ENCODE measurements at places on chromosomes 2 and 18. TPM values are rescaled to one million over a fixed set of nuclear protein-coding genes. Genes with fewer than 3 reads are reported as not detected.

Gene PAIP2B
- total RNA-seq = 3.4 TPM

Gene SGPP2
- 2.8 TPM for total RNA-seq

Gene VWA3B
- total RNA-seq = not detected

Gene TUBA3E
- total RNA-seq = not detected

Gene GALNT14
- total RNA-seq = 1.9 TPM

Gene BOLL
- not detected for total RNA-seq

Gene MTA3
- 35.9 TPM for total RNA-seq

Gene CD8B2
- 4.5 TPM for total RNA-seq

Gene MBD1
- 67.4 TPM for total RNA-seq

Gene GAD1
- 1.3 TPM for total RNA-seq

Gene CXCR4
- total RNA-seq = 97.0 TPM

Gene HOXD12
- not detected for total RNA-seq

Gene GPR39
- not detected for total RNA-seq

Gene CHRNG
- total RNA-seq = not detected

Gene SCN3A
- total RNA-seq = 0.07 TPM

Gene TEX44
- not detected for total RNA-seq

Gene WNT6
- 0.34 TPM for total RNA-seq

Gene SPATA3
- 0.59 TPM for total RNA-seq

Gene LRRC30
- total RNA-seq = not detected

Gene PSMA8
- 1.8 TPM for total RNA-seq

Gene CWC22
- total RNA-seq = 23.4 TPM

Gene XDH
- total RNA-seq = 0.16 TPM

Gene SERPINB13
- not detected for total RNA-seq

Gene ASAP2
- total RNA-seq = not detected

Gene ARHGAP15
- 72.8 TPM for total RNA-seq

Gene SERPINB4
- not detected for total RNA-seq

Gene GKN2
- not detected for total RNA-seq

Gene SERPINB3
- not detected for total RNA-seq

Gene LIMS4
- total RNA-seq = 0.74 TPM

Gene LIMS2
- 22.1 TPM for total RNA-seq

Gene GAL3ST2
- 0.95 TPM for total RNA-seq

Gene MLPH
- not detected for total RNA-seq

Gene ZSWIM2
- total RNA-seq = not detected

Gene SLC30A3
- total RNA-seq = 0.43 TPM
